Kidney capillary endothelial cell (primary cell): ENCODE measurements at places on chromosomes 1 and 21.

- no peak for DNase-seq
Observed at GRCh38 chr1:87197156-87197555, 131.5 kb upstream of the LMO4 start.

DNA sequence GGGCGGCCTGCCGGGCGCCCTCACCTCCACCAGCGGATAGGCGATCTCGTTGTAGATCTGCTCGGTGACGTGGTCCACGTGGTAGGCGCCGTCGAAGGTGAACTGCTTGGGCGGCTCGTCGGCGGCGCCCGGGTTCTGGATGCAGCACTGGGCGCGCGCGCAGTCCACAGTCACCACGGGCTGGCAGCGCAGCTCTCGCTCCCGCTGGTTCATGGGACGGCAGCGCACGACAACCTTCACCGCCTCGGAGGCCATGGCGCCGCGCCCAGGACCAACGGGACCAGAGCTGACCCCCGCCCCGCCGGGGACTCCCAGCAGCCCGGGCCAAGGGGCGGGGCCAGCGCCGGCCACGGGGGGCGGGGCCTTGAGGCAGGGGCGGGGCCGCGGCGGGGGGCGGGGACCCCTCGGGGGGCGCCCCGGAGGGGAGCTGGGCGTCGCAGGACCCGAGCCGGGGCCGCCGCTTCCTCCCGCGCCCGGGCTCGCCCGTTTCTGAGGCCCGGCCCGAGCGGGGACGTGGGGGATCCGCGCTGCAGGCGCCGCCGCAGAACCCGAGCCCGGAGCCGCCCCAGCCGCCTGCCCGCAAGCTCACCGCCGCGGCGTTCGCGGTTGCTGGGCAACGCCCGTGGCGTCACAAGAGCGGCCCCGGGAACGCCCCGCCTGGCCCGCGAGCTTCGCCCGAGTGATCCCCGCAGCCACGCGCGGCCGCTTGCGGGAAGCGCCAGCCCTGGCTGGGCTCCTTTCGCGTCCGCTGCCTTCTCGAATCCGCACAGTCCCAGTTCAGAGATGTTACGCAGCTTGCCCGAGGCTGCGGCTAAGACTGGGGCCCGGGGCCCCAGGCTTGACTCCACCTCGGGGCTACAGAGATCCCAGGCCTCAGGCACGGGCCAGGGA, at the start of gene KIF17:
TSS of gene KIF17 (minus strand) at position 556 of the 891 bp plus-strand sequence. CDS start at position 255, 301 bp downstream.
- peak; percentile 49 for DNase-seq

- no peak for DNase-seq
Observed at GRCh38 chr1:29879217-29879616, 642.9 kb downstream of the PTPRU start.

- DNase-seq: no peak
Observed at GRCh38 chr1:95119273-95119672, 2.1 kb downstream of the TLCD4 start.

DNA sequence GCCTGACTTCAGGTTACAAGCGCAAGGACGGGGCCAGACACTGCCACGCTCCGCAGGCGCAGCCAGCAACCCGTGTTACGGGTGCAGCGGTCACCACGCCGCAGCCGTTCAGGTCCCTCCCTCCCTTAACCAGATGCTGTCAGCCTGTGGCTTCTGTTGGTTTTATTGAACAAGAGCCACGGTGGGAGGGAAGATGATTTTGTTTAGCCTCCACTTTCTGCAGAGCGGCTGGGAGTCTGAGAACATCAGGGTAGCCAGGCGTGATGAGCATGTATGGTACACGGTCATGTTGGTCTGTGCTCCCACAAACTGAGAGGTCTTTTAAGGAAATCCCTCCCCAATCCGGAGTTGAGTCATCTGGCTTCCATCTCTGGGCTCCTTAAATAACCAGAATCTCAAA, 18.5 kb upstream of the ADARB1 start:
- DNase-seq: no peak
